Activated CD4-positive, alpha-beta T cell treated with anti-CD3 and anti-CD28 coated beads for 36 hours (primary cell): ENCODE measurements at places on chromosomes 3 and 15. TPM values are rescaled to one million over a fixed set of nuclear protein-coding genes. Genes with fewer than 3 reads are reported as not detected.

Gene ACAN
- not detected for total RNA-seq

Gene GNAT1
- 0.14 TPM for total RNA-seq

Gene SLC38A3
- total RNA-seq: not detected

Gene ATP8B4
- 5.0 TPM for total RNA-seq

Gene DHFR2
- 7.4 TPM for total RNA-seq

Gene ZNF80
- total RNA-seq: 0.23 TPM

Gene LZTFL1
- total RNA-seq: 4.5 TPM

DNA sequence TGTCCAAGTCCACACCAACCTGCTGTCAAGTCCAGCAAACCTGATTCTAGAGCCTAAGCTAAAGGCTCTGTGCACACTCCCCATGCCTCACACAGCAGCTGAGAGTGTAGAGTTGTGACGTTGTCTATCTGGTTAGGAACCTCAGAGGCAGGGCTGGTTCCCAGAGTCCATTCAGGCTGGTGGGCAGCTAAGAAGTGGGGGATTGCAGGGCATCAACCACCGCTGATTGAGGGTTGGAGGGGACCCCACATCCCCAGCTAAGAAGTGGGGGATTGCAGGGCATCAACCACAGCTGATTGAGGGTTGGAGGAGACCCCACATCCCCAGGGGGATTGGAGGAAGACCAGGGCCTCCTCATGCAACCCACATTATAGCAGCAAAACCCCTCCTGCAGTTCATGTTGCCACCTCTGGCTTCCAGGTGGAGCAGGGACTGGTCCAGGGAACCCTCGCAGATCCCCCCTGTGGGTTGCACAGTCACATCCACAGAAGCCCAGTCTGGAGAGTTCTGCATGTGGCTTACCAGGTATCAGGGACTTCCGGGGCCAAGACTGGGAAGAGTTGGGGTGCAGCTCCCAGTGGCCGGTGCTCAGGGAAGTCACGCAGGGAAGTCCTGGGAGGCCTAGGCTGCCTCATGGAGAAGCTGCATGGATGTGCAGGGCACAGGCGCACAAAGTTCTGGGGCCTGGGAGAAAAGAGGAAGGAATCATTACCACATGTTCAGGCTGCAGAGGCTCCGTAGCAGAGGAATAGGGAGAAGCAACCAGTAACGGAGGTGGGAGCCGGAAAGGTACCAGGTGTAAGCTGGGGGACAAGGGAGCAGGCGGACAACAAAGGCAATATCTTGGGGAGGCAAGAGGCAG lies 71.4 kb upstream of the PCSK6 start:
- DNase-seq: no peak

- no peak for DNase-seq
These were observed 134.1 kb upstream of the PLSCR5 start for GRCh38 chr3:146739203-146739671.

- no peak for DNase-seq
These were observed 66.9 kb downstream of the PPM1L start for GRCh38 chr3:160822936-160823335.

DNA sequence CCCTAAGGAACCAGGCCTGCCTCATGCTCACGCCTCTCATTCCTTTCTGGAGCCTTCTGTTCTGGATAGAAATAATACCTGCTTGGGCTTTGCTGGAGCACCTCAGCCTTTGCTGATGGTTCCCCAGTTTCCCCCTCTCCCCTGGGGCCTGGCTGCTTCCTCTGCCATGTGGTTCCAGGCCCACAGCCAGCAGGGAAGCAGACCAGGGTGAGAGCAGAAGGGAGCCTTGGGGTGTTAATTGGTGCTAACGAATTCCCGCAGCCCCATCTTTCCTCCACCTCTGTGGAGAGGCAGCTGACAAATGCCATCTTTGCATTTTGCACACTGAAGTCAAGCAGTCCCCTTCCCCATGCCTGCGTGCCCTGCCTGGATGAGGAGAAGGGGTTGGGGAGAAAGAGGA lies 13.1 kb upstream of the CORO2B start:
- DNase-seq: no peak

GRCh38 chr3:196270499-196270898 lies 17.0 kb downstream of the PCYT1A start:
- DNase-seq: no peak

- DNase-seq: no peak
These were observed 42.2 kb downstream of the SPSB4 start for GRCh38 chr3:141093397-141093796.

GRCh38 chr3:111278959-111279358 lies 207.3 kb downstream of the NECTIN3 start:
- DNase-seq: no peak

- DNase-seq: no peak
These were observed 20.1 kb downstream of the CHRM5 start for GRCh38 chr15:33988384-33988783.

DNA sequence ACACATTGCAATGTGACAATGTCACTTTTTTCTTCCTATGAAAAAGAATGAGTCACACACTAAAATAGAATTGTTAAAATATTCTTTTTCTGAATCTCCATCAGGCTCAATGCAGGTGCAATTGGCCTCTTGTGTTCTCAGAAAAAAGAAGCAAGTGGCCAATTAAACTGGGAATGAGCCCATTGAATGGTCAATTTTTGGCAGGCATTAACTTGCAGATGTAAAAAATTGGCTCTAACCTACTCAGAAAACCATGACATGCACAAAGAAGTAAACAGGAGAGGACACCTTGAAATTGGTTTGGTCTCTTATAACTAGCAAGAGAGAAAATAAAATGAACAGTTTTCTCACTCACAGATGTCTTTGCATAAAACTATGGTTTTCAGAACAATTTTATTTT lies 820.8 kb downstream of the TBL1XR1 start:
- no peak for DNase-seq

DNA sequence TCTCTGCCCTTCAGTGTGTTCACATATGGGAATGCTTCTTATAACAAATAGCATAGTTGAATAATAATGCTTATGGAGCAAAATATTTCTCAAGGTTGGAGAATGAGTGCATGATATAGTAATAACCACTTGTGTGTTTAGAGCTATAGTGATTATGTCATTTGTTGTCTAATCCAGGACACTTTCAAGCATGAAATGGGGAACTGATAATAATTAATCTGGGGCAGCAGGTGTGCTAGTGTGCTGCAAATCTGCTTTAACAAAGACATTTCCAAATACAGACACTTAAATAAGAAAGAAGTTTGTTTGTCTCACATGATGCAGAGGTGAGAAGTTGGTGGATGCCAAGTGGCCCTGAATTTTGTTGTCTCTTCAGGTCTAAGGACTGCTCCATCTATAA lies 579.3 kb upstream of the GRM7 start:
- no peak for DNase-seq

DNA sequence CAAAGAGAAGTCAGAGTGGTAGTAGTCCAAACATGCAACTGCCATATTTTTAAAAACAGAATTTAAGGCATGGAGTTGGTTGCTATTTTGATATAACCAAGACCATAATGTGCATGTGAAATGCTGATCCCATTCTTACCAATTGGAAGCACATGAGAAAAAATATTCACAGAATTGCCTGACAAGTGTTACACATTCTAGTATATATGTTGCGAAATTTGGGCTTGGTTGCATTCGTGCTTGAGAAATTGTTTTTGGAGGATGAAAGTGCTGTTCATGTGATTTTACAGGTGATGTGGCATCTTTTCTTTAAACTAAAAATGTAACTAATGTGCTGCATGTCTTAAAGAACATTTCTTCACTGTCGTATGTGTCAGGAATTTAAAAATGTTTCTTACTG lies 199.7 kb downstream of the CHL1 start:
- no peak for DNase-seq

DNA sequence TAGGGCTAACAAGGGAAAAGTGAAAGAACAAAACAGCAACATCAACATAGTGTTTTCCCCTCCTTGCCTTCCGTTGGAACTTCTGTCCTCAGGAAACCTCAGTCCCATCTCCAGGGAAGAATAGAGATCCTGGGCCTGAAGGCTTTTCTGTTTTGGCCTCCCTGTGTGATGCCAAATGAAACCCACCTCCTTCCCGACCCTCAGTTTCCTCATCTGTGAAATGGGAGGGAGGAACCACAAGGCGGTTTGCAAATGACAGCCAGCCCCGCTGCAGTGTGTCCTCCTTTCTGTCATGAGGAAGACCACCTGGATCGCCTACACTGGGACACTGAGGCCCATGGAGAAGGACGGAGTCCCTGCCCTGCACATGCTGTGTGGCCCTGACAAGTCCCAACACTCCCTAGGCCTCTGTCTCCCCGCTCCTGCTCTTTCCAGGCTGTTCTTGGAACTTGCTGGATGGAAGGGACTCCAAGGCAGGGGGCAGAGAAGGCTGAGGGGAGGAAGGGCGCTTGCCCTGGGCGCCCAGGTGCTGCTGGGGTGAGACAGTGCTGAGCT lies 28.5 kb upstream of the FBLN2 start:
- no peak for DNase-seq

DNA sequence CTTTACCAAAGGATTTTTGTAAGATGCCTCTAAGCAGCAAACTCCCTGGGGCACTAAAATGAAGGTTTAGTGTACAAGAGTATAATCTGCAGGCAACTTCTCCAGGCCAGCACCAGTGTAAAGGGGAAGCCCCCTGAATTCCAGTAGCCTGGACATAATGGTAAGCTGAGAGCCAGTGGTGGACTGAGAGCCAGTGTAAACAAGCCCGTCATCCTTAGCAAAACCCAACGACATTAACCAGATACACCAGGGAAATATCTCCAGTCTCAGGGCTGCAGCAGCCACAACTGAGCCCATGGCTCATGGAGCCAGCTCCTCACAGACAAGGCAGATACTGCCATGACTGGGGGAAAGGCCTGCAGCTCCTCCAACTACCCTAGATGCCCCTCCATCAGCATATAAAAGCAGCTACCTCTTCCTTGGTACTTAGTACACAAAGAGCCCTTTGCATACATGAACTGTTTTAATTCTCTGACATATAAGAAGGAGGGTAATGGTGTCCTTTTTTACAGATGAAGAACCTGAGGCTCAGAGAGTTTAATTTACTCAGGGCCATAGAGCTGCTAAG lies 21.7 kb downstream of the PARP16 start:
- no peak for DNase-seq

DNA sequence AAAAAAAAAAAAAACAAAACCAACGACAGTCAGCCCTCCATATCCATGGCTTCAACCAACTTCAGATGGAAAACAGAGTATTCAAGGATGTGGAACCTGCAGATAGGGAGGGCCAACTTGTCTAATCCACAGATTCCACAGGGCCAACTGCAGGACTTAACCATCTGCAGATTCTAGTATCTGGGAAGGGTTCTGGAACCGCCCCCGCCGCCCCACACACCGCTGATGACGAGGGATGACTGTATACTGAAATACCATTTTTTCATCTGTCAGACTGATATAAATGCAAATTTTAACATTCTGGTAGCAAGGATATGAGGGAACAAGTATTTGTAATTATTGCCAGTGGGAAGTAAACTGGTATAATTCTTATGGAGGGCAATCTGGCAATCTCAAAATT lies 29.5 kb downstream of the ADPGK start:
- no peak for DNase-seq

DNA sequence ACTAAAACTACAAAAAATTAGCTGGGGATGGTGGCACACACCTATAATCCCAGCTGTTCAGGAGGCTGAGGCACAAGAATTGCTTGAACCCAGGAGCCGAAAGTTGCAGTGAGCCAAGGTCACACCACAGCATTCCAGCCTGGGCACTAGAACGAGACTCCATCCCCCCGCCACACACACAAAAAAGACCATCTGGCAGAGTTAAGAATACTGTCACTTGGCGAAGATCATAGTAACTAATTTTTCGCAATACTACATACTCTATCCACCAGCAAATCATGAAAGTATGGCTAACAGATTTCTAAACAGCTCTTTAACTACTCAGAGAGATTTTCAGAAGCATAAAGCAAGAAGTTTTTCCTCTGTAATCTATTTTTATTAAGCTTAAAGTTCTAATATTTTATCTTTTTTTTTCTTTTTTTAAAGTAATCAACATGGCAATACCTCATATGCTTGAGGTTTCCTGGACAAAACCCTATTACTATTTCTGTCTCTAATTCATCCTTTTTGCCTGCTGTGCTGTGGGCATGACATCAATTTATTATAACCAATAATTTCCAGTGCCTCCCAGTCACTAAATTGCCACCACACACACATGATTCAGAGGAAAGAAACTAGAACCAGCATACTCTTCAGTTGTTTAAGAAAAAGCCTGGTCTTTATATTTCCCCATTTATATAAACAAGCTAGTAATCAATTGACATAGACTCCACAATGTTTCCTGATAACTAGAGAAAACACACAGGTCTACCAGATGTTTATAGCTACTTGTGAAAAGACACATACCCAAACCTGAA lies 46.9 kb downstream of the CHSY1 start:
- DNase-seq: no peak

DNA sequence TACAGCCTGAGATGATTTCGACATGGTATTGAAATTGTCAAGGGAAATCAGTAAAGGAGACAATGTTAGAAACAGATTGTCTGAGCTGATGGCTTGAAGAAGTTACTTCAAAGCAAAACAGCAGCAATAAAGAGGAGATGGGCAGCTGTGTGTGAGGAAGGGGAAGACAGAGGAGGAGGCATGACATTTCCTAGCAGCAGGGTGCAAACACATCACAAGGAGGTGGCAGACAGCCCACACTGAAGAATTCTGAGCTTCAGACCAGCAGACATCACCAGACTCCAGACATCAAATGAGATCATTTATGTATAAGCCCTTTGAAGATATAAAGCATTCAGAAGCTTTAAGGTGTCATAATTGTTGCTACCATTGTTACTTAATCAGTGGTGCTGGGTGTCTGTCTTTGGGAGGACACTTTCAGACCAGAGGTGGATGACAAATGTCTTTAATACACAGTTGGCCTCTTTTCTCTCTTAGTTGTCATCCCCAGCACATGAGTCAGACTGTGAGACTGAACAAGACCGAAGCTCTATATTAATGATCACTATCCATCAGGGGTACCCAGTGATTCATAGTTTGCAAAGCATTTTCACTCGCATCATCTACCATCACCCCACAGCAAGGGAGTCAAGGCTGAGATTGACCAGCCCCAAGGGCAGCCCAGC lies 203.9 kb downstream of the MINAR1 start:
- DNase-seq: no peak

DNA sequence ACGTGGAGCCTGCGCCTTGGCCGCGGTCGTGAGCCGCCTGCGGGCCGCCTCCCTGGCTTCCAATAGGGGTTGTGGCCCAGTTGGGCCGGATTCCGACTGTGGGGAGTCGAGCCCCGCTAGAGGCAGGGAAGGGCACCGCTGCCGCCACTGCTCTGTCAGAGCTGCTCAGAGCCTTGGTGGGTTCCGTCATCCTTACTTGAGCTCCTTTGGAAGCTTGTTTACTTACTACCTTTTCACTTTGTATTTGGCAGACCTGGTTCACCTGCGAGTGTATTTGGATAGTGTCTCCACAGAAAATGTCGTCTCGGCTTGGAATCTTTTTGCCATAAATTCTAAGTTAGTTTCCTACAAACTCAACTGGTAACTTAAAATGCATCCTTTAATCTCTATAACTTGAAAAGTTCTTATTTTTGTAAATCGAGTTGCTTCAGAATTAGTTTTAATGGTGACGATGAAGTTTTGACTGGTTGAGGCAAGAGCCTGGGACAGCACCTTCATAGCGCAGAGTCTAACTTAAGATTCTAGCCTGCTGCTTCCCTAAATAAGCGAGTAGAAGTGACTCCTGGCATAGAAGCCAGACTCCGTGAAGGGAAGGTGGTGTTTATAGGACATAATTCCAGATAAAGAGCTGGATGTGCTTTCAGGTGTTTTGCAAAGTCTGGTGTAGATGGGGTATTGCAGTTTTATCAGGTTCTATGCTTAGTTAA lies 800 bp downstream of the DAG1 start:
- no peak for DNase-seq
